ENCODE measurements at places on chromosomes 11 and 22.
A peak's percentile ranks its signal among the peaks of the same experiment; 100 is the strongest.

DNA sequence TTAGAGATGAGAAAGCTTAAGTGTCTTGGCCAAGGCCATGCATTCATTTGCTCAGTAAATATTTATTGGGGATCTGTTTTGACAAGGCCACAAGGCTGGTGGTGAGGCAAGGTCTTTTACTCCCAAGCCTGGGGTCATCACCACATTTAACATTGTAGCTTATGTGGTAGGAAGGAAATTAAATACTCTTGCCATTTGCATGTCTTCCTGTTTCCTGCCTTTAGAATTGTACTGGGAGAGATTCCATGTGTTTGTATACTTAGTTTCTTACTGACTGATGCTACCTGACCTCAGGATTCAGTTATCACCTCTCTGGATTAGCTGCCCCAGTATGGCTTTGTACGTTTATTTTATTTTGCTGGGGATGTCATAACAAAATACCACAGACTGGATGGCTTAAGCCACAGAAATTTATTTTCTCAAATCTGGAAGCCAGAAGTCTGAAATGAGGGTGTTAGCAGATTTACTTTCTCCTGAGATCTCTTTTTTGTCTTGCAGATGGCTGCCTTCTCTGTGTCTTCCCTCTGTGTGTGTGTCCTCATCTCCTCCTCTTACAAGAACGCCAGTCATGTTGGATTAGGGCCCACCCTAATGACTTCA is 44.8 kb downstream of the SPECC1L start:
- DNase-seq: no peak

- DNase-seq: no peak
Measured at GRCh38 chr11:125481531-125481930, 14.5 kb downstream of the FEZ1 start.

DNA sequence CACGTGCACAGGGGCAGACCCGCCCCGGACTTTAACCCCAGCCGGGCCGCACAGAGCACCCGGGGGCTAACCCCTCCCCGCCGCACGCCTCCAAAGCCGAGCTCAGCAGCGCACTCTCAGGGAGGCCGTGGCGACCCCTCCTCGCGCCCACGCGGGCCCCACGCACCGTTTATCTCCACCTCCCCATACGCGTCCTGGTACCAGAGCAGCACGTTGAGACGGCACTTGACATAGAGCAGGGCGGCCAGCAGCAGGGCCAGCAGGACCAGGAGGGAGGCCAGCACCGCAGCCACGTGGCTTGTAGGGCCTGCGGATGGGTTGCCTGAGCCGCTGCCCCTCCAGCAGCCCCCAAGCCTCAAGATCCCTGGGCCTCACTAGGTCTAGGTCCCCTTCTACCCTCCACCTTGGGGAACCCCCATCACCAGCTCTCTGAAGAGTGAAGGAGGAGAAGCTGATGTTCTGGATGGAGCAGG is 7.1 kb downstream of the SIGIRR start:
- no peak for DNase-seq

- no peak for DNase-seq
Measured at GRCh38 chr11:35013514-35014233, 97.3 kb downstream of the PDHX start.

DNA sequence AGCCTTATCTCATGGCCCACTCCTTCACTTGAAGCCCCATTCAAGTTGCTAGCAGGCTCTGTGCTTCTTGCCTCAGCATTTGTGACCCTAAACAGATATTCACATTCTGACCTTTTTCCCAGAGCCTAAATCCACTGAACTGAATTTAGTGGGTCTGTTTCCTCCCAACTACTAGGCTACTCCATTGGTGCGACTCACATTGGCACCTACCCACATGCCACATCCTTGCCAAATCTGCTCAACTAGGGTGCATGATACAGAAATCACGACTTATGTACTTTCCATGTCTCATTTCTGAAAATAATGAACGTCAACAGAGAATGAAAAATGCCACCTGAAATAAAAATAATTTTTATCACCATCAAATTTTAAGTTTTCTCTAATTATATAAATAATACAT is 8.4 kb upstream of the MMP12 start:
- DNase-seq: no peak

- DNase-seq: no peak
Measured at GRCh38 chr11:23123753-23124152, 263.5 kb upstream of the CCDC179 start.

DNA sequence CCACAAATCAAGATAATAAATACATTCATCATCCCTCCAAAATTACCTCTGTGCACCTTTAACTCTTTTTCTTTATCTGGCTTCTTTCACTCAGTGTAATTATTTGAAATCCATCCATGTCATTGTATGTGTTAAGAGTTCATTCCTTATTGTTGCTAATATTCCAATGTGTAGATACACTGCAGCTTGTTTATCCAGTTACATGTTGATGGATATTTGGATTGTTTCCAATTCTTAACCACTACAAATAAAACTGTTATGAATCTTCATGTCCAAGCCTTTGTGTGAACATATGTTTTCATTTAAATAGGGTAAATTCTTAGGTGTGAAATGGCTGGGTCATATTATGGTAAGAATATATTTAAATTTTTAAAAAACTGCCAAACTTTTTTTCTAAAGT is 323.3 kb upstream of the NCAM1 start:
- no peak for DNase-seq

DNA sequence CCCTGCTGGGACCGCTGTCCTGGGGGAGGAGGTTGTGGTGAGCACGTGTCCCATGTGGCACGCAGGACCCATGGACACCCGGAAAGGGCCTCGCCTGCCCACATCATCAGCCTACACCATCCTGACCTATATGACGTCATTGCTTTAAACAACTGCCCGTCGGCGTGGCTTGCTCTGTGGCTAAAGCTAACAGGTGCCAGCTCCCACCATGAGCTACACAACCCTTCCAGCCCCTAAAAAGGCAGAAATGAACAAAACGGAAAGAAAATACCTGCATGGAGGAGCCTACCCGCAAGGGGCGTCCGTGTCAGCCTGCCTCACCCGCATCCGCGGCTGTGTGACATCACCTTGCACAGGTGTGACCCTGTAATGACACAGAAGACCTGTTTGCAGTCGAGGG is 481.8 kb downstream of the BRD1 start:
- no peak for DNase-seq

DNA sequence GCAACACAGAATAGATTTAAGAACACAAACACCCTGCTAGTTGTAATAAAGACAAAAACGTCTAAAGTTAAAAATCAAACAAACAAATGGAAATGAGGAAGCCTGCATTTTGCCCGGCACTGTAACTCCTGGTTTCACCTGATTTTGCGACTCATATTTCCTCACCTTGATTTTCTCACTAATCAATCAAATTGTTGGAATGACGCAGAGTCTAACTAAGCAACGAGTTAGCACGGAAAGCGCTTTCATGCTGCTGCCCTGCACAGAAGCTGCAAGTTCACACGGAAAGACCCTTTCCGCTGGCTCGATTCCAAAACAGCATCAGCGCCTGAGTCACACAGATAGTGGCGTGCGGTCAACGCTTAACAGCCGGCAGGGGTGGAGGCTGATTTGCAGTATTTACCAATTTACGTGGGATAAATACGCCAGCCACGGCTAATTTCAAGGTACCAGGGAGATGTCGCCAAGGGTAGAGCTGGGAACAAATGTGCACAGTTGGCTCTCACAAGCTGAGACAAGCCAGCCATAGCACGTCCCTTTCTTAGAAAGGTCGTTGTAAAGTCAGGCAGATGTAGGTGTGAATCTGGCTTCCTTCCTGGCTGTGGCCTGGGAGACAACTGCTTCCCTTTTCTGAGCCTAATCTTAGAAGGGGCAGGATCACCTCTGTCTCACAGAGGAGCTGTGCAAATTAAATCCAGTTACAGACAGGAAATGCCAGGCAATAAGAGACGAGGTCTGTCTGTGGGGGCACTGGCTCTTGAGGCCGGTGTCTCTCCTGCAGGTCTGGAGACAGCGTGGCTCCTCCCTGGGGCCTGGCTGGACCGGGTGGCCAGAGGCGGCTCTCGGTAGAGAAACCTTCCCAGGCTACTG is 76.9 kb upstream of the TTLL12 start:
- peak; percentile 64 for DNase-seq

GRCh38 chr11:21912285-21912684 is 280.6 kb upstream of the ANO5 start:
- DNase-seq: no peak

DNA sequence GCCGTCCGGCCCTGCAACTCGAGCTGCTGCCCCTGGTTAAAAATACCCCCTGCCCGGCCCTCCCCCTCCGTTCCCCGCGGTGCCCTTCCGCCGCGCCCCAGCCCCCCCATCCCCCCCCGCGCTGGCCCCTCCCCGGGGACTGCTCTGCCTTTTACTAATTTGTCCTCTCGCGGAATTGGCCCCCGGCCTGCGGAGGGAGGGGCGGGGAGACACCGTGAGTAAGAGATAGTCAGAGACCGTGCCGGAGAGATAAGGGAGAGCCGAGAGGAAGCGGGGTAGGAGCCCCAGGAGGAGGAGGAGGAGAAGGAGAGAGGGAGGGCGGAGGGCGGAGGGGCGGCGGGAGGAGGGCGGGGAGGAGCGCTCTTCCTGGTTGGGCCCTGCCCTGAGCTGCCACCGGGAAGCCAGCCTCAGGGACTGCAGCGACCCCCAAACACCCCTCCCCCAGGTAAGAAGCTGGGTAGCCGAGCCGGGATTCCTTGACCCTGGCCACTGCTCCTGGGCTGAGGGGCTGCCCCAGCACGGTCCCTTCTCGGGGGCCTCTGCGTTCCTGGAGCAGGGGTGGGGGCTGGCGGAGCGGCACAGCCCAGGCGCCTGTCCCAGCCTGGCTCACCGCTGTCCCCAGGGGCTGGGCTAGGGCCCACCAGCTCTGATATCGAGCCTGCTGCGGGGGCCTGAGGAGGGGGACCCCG is at the start of gene CAPN1:
CAPN1 (plus strand) TSS at position 360 of the 689 bp plus-strand sequence. CDS start 774 bp downstream, outside the sequence.
- peak; percentile 63 for DNase-seq

- DNase-seq: no peak
Measured at GRCh38 chr11:2860636-2861035, 24.9 kb downstream of the CDKN1C start.

DNA sequence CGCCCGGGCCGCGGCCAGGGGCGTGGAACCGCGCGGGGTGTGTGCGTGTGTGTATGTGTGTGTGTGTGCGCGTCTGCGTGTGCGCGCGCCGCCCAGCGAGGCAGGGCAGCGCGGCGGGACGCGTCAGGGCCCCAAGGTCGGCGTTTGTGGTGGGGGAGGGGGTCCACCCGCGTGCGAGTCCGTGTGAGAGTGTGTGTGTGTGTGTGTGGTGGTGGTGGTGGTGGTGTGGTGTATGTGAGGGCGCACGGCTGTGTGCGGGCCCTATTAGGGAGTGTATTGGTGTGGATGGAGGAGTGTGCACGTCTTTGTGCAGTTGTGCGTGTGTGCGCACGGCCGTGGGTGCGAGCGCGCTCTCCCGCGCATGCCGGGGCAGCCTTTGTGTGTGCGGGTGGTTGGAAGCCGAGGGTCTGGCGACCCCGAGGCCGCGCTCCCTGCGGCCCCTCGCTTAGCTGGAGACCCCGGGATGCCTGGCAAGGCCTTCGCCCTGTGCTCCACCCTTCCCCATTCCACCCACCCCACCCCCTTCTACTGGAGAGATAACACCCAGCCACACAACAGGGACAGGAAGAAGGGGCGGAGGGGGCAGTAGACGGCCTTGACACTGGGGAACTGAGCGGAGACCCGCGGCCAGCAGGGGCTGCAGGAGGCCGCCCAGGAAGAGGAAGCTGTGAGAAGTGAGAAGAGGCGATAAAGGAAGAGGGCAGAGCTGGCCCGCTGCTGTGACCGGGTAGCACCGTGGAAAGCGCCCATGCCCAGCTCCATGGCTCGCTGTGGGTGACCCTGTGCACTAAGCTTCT is 528 bp upstream of the ARRB1 start:
- DNase-seq: no peak

GRCh38 chr11:3434976-3435375 is 56.0 kb upstream of the ZNF195 start:
- no peak for DNase-seq

- DNase-seq: no peak
Measured at GRCh38 chr11:46176421-46176820, 55.2 kb upstream of the PHF21A start.

DNA sequence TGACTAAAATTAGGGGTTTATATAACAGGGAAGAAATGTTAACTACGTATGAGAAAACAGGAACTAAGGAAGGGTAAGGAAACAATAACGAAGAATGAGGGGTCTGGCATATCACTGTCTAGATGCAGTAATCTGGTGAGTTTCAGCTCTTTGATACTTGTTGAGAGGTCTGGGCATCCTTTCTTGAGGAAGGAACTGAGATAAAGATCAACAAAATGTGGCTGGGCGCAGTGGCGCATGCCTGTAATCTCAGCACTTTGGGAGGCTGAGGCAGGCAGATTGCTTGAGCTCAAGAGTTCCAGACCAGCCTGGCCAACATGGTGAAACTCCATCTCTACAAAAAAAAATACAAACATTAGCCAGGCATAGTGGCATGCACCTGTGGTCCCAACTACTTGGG is 2.7 kb downstream of the DCDC1 start:
- no peak for DNase-seq

DNA sequence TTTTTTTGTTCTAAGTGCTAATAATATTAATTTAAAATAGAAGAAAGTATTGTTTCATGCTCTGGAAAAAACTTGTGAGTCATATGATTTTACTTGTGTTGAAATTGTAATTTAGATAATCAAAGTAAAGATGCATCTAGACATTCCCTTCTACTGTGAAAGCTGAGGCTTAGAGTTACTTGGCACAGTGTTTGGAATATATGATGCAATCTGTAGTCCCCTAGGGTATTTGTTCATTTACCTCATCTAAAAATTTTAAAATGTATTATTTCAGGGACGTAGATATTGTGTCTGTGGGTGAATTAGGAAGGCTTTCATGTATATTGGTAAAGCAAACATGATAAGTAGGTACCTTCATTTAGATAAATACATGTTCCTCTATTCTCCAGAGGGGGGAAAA is 793.5 kb upstream of the CNTN5 start:
- DNase-seq: no peak

DNA sequence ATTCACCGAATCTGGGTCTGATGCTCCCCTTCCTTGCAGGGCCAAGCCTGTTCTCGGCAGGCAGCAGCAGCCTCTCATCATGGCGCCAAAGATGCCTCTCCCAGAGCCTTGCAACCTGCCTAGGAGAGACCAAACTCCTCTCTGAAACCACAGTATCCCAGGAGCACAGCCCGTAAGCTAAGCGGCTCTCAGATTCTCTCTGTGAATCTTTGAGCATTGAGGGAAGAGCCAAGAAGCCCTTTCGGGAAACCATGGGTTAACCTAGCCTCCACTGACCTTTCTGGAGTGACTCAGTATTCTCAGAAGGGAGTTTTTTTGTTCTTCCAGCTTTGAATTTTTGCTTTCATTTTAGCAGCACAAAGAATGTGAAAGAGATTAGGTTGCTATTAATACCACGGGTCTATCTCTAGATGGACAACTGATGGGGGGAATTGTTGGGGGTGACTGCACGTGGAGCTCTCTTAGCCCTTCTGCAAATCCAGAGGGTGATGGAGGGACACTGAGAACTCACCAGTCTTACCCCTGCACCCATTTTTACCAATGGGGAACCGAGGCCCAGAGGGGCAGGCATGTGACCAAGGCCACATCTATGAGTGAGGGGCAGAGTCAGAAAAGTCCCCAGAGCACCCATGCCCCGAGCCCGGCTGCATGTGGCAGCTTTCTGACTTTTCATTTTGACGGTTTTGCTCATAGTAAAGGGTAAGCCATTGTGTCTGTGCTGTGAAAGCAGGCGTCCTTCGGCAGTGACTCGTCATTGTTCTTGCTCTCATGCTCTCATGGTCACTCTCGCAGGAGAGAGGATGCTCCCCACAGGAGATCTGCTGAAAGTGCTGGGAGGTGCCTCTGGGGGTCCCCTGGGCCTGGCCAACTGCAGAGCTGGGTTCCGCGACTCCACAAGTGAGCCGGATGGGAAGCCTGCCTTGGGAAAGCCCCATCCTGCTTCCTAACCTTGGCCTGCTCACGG is 36.0 kb downstream of the IRAG1 start:
- DNase-seq: no peak
